ENCODE measurements at places on chromosomes 16 and 17. TPM values are rescaled to one million over a fixed set of nuclear protein-coding genes. Genes with fewer than 3 reads are reported as not detected.
A peak's percentile ranks its signal among the peaks of the same experiment; 100 is the strongest.

Gene KRT27
- not detected for total RNA-seq

- no peak for DNase-seq
Observed at GRCh38 chr17:16342979-16343378, 10.3 kb downstream of the CENPV start.

- DNase-seq, result no peak
Observed at GRCh38 chr17:28370035-28370743, at the start of gene VTN. Gene VTN, minus strand, starts transcription at chr17:28370307. Its CDS starts 104 bp downstream, at chr17:28370203.

DNA sequence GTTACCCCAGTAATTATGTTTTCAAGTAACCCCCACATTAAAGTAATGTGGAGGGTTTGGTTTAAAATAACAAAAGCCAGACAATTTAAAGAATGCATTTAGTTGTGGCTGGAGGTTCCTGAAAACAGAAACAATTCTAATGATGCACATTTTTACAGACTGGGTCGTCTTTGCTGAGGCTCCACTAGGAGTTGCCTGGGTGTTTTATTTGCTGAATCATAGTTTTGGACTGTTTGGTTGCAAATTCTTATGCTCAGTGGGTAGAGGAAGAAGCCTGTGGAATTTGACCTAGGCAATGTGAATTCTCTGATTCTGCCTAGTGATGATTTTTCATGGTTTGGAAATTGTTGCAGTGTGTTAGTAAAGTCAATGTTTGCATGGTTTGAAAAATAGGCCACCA, 16.3 kb downstream of the SHISA9 start:
- no peak for DNase-seq

DNA sequence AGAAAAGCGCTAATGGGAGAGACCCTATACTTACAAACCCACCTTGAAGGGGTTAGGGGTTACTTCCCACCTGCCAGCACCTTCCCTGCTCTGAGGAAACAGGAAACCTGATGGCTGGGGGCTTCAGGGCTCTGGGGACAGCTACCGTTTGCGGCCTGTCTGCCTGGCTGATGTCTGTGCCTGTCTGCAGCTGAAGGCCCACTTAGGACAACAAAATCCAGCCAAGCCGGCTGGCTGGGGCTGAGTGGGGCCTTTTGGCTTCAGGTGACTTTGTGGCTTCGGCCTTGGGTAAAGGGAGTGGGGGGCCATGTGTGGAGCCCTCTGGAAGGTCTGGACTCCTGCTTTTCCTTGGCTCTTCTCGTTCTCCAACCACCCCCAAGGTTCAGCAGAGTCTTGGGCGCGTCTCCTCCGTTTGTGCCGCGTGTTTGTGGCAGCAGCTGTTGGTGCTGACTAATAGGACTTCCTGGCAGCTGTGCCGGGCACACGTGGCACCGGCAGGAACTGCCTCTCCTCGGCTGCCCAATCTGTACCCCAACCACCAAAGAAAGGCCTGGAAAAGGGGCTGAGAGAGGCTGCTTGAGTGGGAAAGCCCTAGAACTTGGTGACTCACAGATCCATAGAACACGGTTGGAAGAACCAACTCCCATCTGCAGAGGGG, 186.7 kb downstream of the MSI2 start:
- no peak for DNase-seq

- DNase-seq, result no peak
Observed at GRCh38 chr17:6314311-6314710, 120.6 kb downstream of the AIPL1 start.

DNA sequence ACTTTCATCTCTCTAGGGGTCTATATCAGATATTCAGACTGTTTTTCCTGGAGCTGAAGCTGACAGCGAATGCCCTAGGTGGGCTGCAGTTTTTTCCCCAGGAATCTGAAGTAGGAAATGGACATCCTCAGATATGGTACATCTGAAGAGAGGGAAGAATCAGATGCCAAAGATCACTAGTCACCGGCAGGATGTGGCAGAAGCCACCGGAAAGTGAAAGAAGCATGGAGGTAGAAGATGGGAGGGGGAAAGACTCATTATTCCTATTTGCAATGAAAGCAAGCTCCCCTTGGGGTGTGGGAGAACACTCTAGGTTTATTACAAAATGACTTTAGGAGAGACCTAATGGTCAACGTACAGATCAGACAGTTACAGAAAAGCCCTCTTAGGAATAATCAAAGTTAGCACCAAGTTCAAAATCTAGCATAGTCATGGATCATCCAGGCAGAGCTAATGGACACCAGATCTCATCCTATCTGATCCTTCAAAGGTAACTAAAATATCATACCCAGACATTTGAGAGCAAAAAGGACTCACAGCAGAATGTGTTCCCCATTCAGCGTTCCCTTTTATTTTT, 110.7 kb downstream of the HS3ST3A1 start:
- DNase-seq, result no peak

- peak; percentile 56 for DNase-seq
Observed at GRCh38 chr16:84501077-84501735, 3.3 kb downstream of the MEAK7 start.

DNA sequence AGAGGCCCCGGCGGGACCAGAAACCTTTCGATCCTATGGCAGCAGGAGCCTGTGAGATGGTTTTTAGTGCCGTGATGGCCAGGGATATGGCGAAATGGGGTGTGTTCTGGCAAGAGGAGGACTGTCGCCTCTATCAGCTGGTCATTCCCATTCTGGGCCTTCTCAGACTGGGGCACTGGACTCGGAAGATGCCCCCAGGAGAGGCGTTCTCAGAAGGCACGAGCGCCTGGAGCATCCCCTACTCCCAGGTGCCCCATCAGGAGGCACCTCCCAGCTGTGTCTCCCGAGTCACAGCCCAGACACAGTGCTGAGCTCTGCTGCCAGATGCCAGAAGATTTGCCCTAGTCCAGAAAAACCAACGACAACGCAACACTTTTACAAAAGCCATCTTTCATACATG, 54.6 kb upstream of the ENDOV start:
- no peak for DNase-seq
